ENCODE measurements at places on chromosomes 13 and 19.

DNA sequence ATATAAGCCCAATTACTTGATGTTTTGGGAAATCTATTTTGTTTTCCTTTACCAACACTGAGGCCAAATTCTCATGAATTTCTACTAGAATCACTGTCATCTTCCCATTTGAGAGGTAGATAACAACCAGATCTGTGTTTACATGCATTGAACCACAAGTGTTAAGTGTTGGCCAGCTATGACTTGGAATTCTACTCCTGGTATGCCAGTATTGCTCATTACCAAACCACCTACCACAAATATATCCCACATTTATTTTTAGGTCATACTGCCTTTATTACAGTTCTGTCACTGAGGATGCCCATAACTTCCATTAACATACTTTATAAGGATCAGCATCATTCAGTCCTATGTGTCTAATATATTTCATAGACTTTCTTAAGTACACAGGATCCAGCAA is 328.9 kb downstream of the DIAPH3 start:
- no peak for DNase-seq

DNA sequence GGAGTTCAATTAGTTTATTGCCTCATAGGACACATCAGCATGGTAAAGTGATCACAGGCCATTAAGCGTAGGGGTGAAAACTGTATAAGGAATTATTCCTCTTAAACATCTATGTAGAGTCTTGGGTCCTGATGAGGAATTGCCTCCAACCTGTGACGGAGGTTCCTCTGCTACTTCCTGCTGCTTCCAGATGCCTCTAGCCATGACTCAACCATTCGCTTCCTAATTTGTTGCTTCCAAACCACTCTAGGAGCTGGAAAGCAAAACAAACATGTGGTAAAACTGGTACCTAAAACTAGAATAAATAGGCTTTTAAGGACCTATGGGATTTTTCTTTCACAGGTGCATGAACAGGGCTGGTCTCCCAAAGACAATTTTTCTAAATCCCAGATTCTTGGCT is 253.8 kb downstream of the KLF12 start:
- DNase-seq, result no peak

DNA sequence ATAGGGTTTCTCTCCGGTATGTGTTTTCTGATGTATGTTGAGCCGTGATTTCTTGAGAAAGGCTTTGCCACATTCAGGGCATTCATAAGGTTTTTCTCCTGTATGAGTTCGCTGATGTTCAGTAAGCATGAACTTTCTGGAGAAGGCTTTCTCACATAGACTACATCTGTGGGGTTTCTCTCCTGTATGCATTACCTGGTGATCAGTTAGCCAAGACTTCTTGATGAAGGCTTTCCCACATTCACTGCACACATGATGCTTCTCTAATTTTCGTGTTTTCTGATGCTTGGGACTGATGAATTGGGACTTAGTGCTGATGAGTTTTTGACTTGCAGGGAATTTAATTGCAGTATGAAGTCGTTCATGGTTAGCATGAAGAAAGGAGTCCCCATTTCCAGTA is 21.1 kb downstream of the ZNF350 start:
- DNase-seq, result no peak

GRCh38 chr13:30864433-30865122 is 41.5 kb upstream of the MEDAG start:
- no peak for DNase-seq

GRCh38 chr13:23915308-23915707 is 18.0 kb upstream of the C1QTNF9B start:
- no peak for DNase-seq

DNA sequence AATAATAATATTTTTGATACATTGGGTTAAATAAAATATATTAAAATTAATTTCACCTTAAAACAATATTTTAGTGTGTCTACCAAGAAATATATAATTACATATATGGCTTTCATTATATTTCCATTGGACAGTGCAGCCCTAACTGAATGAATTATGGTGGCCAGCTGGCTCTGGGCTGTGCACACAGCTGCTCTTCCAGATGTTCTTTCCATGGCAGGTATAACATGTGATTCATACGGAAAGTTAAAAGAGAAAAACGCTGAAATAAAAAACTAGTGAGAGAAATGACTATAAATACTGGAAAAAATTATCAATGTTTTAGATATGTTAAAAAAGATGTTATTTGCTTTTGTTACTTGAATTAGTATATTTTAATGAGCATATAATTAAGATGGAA is 216.3 kb downstream of the RGCC start:
- no peak for DNase-seq
